Renal cortex interstitium (tissue), 15 donors: ENCODE measurements at places on chromosomes 5 and 9. TPM values are rescaled to one million over a fixed set of nuclear protein-coding genes. Genes with fewer than 3 reads are reported as not detected.

- no peak for DNase-seq
These were observed 23.9 kb downstream of the TLE1 start for GRCh38 chr9:81665322-81665871.

PCDHGC3 gene
- polyA plus RNA-seq, result 90.0 TPM

- no peak for DNase-seq
These were observed 223.3 kb downstream of the DIRAS2 start for GRCh38 chr9:90419221-90419851.

ADAMTS12 gene
- 14.9 TPM for polyA plus RNA-seq

DNA sequence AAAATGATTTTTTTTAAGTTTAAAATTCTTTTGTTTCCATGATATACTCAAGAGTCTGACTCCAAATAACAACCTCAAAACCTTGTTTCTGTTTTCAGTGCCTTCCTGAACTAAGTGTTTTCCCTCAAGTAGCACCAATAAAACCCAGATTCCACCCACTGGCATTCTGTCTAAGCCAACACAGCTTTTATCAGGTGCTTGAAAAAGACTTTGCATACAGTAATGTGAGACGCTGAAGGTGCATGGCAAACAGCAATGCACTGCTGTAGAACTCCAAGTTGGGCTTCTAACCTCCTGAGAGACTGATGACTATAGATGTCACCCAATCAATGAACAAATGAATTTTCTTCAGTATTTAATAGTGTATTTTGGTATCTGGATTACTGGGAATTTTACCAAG lies 95.7 kb downstream of the NFIB start:
- no peak for DNase-seq

DNA sequence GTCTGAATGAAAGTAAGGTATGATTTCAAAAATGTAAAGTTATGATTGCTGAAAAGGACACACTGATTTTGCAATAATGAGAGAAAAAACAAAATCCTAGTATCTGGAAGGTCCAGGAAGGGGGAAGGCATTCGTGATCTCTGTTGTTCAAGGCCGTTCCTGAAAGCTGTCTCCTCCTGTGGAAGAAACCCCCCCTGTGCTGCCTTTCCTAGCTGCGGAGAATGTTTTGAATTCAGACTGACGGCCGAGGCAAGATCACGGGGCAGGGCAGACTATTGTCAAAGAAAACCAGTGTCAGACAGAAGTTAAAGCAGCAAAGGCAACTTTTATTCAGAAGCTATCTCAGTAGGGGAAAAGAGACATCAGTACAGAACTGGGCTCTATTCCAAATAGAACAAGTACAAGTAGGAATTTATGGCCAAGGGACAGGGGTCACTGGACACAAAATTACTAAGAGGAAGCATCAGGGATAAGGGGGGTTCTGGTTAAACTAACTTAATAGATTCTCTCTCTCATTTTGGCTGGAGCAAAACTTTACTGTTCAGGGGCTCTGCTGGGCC lies 61.9 kb upstream of the IGFBPL1 start:
- DNase-seq, result no peak

DNA sequence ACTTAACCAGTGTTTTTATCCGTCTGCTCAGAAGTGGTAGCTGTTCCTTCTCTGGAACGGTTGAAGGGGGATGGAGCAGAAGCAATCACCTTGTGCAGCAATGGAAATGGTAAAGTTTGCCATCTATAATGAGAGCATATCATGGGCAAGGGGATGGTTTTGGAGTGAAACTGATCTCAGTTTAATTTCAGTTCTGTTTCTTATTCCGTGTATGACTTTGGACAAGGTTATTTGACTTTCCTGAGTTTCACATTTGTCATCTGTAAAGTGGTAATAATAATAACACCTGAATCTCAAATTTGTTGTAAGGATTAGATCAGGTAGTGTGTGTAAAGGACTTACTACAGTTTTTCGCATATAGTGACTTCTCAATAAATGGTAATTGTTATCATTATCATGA lies 106.1 kb downstream of the PCSK1 start:
- DNase-seq, result no peak

- DNase-seq, result no peak
These were observed 158.0 kb downstream of the DMRT2 start for GRCh38 chr9:1208157-1208556.

IFNE gene
- not detected for polyA plus RNA-seq

DNA sequence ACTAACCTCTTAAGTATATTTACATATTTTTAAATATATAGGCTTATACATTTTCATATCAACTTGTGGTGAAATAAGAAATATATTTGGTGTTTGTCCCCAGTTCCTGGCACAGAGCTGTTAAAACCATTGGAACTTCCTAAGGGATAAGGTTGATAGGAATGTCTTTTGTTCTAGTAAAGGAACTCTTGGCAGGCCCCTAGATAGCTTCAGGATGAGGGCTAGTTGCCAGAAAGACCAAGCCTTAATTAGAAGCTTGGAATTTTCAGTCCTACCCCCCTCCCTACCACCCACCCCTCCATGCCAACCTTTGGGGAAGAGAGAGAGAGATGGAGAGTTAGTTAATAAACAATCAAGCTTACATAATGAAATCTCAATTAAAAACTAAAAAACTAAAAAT lies 638.6 kb upstream of the ACO1 start:
- no peak for DNase-seq

BTNL9 gene
- polyA plus RNA-seq, result 14.9 TPM

- no peak for DNase-seq
These were observed 18.3 kb downstream of the SH3TC2 start for GRCh38 chr5:149044453-149045088.

CAMK4 gene
- polyA plus RNA-seq, result 6.8 TPM

GRCh38 chr9:119967867-119968535 lies 598.8 kb upstream of the BRINP1 start:
- no peak for DNase-seq

- no peak for DNase-seq
These were observed 198.6 kb upstream of the HMHB1 start for GRCh38 chr5:143613329-143613728.

- no peak for DNase-seq
These were observed 12.5 kb upstream of the CTSL start for GRCh38 chr9:87713278-87713987.

DNA sequence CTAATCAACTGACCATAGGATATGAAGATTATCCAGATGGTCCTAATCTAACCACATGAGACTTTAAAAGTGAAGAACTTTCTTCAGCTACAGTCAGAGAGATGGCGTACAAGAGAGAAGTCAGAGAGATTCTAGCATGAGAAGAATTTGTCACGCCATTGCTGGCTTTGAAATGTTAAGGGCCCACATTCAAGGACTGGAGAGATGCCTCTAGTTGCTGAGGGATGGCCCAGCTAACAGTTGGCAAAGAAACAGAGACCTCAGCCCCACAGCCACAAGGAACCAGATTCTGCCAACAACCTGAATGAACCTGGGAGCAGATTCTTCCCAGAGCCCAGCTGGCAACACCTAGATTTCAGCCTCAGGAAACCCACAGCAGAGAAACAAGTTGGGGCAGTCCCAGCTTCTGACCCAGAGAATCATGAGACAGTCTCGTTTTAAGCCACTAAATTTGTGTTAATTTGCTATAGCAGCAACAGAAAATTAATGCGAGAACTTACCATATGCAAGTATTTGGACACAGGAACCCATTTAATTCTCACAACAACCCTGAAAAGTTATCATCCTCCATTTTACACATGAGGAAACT lies 132.0 kb downstream of the MLLT3 start:
- DNase-seq, result no peak

PKD2L2 gene
- 0.73 TPM for polyA plus RNA-seq

- DNase-seq, result peak; percentile 46
These were observed 7.0 kb upstream of the GADD45G start for GRCh38 chr9:89597711-89598362.

DNA sequence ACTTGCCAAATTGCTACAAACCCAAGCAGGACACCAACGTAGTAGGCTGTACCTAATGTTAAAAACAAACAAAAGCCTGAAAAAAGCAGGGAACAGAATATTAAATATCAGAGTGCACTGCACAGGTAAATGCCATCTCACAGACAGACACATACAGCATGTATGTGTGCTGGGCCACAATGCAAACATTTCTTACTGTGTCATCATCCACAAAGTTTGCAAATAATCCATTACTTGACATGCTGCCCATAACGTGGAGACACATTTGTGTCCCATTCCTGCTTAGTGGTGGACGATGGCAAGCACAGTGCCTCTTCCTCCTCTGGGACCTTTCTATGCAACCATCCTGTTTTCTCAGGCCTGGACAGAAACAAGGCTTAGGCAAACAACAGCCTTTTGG lies 44.7 kb downstream of the GOLM1 start:
- DNase-seq, result no peak

BRINP1 gene
- 4.8 TPM for polyA plus RNA-seq

GRCh38 chr5:129857116-129857515 lies 47.1 kb upstream of the CHSY3 start:
- no peak for DNase-seq

- DNase-seq, result no peak
These were observed 16.0 kb downstream of the MPDZ start for GRCh38 chr9:13263511-13263910.

DNA sequence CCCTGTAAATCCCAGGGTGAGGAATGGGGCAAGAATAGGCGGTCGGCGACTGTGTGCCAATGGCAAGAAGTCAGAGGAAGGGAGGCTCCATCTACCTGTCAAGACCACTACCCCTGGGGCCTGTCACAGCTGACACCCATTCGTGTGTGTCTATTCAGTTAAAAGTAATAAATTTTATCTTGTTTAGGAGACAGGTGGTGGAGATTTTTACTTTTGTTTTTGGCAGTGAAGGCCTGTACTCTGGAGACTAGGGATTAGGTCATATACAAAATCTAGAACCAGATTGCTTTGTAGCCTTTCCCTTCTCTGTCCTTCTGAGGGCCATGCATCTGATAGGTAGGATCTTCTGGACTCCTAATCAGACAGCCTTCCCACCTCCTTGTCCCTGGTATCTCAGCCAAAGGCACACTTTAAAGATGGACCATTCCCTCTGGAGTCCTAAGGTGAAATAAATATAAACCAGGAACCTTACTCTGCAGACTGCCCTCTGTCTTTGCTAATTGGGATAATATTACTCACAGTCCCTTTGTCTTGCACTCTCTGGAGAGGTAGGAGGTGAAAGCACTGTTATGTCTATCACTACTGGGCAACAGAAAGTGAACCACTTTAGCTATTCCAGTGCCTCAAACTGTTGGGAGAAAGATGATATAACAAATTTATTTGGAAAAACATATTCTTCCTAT lies 213.2 kb upstream of the ACTBL2 start:
- no peak for DNase-seq

LRRC19 gene
- 16.4 TPM for polyA plus RNA-seq

DNA sequence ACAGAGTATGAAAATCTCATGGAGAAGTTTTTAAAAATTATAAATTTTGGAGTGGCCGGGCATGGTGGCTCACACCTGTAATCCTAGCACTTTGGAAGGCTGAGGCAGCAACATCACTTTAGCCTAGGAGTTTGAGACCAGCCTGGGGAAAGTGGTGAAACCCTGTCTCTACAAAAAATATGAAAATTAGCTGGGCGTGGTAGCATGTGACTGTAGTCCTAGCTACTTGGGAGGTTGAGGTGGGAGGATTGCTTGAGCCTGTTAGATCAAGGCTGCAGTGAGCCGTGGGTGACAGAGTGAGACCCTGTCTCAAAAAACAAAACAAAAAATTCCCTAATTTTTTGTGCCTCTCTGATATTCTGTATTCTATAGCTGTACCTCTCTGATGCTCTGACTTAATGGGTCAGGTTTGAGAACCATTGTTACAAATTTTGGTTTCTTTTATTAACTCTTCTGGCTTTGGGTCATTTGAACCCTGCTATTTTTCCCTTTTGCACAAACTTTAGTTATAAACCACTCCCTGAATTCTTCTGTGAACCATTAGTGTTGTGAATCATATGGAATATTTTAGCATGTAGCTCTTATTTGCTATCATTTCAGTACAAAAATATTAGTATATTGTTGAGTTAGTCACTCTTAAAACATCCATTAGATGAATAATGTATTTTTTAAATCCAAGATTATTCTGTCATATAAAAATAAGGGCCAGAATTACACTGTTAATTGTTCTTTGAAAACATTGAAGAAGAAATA lies 51.0 kb downstream of the FER start:
- DNase-seq, result no peak

SPINK7 gene
- 0.19 TPM for polyA plus RNA-seq

- no peak for DNase-seq
These were observed 30.9 kb downstream of the HSD17B4 start for GRCh38 chr5:119483155-119483554.

DNA sequence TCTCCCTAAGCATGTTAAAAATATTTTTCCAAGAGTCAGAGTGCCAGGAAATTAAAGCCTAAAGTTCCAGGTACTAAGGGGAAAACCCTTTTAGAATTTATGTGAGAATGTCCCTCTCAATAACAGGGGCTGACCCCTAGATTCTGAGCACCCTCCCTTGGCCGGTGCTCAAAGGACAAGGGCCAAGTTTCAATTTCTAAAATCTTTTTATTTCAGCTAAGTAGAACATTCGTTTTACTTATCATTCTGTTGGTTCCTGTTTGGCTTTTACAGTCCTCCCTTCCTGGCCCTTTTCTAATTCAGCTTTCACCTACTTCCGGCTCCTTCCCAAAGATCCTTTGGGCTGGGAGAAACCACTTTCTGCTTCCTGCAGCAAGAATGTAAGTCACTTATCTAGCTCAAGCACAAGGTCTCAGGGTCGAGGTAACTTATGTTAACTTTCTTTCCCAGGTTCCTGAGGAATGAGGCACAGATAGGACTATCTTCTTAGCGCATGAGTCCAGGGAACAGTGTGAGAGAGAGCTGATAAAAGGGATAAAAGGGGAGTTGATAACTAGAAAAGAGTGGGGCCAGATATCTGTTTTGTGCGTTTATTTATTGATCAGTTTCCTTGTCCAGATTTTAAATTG lies 34.6 kb upstream of the F2RL2 start:
- DNase-seq, result no peak

DNA sequence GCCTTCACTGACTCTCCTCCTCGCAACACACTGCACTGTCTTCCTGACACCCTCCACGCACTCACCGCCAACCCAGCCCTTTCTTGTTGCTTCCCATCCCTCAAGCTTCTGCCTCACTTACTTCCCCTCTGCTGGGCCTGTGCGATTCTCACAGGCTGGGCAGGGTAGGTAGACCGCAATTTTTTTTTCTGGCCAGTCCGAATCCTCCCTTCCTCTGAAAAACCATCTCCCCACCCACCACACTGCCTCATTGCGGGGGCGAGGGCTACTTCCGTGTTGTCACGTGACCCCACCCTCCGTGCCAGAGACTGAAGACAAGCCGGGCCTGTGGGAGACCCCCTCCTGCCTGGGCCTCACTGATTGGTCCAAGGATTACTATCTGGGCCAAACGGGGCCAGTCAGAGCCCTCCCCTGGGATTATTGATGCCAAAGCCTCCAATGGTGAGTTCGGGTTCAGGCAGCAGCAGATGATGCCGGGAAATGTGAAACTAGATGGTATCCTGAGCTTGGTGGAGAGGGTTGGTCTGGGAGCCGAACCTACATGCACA lies 73.1 kb downstream of the STK10 start:
- no peak for DNase-seq

ELAVL2 gene
- polyA plus RNA-seq, result 3.2 TPM

- no peak for DNase-seq
These were observed 4.5 kb downstream of the UBE2D2 start for GRCh38 chr5:139565411-139566305.

GARIN3 gene
- not detected for polyA plus RNA-seq

- DNase-seq, result no peak
These were observed 69.9 kb upstream of the PLPP1 start for GRCh38 chr5:55604611-55605067.
